Osteoblast (primary cell): ENCODE measurements at places on chromosomes 3 and 15. TPM values are rescaled to one million over a fixed set of nuclear protein-coding genes. Genes with fewer than 3 reads are reported as not detected.

Gene NTRK3
- 0.59 and 0.72 TPM in 2 replicates for total RNA-seq

DNA sequence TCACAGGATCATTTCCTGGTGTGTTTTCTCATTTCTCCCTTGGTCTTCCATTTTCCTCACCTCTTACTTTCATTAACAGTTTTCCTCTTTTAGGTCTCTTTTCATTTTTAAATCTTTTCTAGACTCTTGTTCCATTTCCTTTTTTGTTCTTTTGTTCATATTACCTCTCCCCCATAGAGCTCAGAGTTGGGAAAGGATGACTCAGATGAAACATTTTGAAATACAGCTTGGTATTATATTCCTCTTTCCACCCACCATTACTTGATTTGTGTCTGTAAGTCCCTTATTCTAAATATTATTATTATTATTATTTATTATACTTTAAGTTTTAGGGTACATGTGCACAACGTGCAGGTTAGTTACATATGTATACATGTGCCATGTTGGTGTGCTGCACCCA, 153.1 kb downstream of the VGLL3 start:
- no peaks in the 10 kb centered on the region for H3K27me3 ChIP-seq
- peaks cover 3% of the 10 kb centered on the region for H3K4me1 ChIP-seq
- H3K36me3 ChIP-seq = no peaks in the 10 kb centered on the region
- H3K4me3 ChIP-seq = no peak overlapping the region
- H3K27ac ChIP-seq = no peak overlapping the region

GRCh38 chr3:170732660-170733245, 137.2 kb downstream of the RPL22L1 start:
- DNase-seq = no peak
- H3K27ac ChIP-seq = no peak overlapping the region
- no peaks in the 10 kb centered on the region for H3K27me3 ChIP-seq
- H3K4me1 ChIP-seq = peaks cover 26% of the 10 kb centered on the region

Gene SLC9A9
- 6.5 and 8.3 TPM in 2 replicates for total RNA-seq

Gene LRRC31
- not detected in 2 replicates for total RNA-seq

Gene CPLX3
- not detected in 2 replicates for total RNA-seq

DNA sequence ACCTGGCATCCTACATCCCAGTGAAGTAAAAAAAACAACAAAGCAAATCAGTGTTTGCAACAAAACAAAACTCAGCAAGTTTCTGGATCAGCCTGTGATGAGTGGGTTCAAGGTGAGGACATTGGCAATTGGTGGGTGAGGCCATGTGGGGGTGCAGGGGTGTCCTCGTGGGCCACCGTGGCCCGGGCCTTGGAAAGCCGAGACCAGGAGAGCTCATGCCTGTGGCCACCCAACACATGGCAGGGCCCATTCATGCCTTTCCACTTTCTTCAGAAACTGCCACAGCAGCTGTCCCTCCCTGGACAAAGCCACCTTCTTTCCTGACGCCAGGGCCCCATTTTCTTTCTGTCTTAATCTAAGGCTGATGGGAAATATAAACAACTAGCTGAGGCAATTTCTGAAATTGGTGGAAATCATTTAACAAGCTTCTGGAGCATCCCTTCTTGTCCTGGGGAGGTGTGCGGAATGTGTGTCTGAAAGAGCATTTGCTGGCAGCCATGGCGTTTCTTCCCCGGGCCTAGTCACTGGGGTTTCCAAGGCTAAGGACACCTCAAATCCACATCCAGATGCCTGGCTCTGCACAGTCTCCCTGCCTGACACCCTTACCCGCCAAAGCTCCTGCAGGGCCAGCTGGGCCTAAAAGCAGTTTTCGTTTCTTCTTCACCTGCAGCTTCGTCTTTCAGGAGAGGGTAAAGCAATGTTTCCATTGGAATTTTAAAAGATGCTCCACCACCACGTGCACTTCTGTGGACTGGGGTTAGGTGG, 34.1 kb upstream of the SFMBT1 start:
- no peaks in the 10 kb centered on the region for H3K36me3 ChIP-seq
- peaks cover 11% of the 10 kb centered on the region for H3K4me1 ChIP-seq
- H3K27ac ChIP-seq = no peak overlapping the region
- no peak overlapping the region for H3K4me3 ChIP-seq
- no peak for DNase-seq

GRCh38 chr3:152667267-152667666, 167.7 kb upstream of the P2RY1 start:
- no peaks in the 10 kb centered on the region for H3K27me3 ChIP-seq
- no peak overlapping the region for H3K27ac ChIP-seq
- H3K4me1 ChIP-seq = no peaks in the 10 kb centered on the region
- DNase-seq = no peak
